ENCODE measurements at places on chromosomes 4 and X. TPM values are rescaled to one million over a fixed set of nuclear protein-coding genes. Genes with fewer than 3 reads are reported as not detected.

FBXL5 gene
- 42.2 TPM for polyA plus RNA-seq

ZC4H2 gene
- polyA plus RNA-seq = 10.4 TPM

NAAA gene
- polyA plus RNA-seq = 18.4 TPM

IQSEC2 gene
- 4.4 TPM for polyA plus RNA-seq

PRDM5 gene
- 4.2 TPM for polyA plus RNA-seq

PNCK gene
- polyA plus RNA-seq = 0.28 TPM

ARR3 gene
- polyA plus RNA-seq = not detected

VCX2 gene
- polyA plus RNA-seq = not detected

LIMCH1 gene
- 15.5 TPM for polyA plus RNA-seq

NSUN7 gene
- 4.6 TPM for polyA plus RNA-seq

SHOX gene
- not detected for polyA plus RNA-seq

USP17L29 gene
- polyA plus RNA-seq = not detected

DUSP9 gene
- 75.5 TPM for polyA plus RNA-seq

L1CAM gene
- polyA plus RNA-seq = 0.40 TPM

DCHS2 gene
- 0.01 TPM for polyA plus RNA-seq

FGD1 gene
- 11.9 TPM for polyA plus RNA-seq

XAGE2 gene
- polyA plus RNA-seq = 12.7 TPM

RAB39B gene
- 0.07 TPM for polyA plus RNA-seq

HPGDS gene
- 0.49 TPM for polyA plus RNA-seq

PTCHD1 gene
- polyA plus RNA-seq = 3.4 TPM

POU3F4 gene
- 0.40 TPM for polyA plus RNA-seq

ANK2 gene
- polyA plus RNA-seq = 3.6 TPM

CASK gene
- 80.6 TPM for polyA plus RNA-seq

ERCC6L gene
- polyA plus RNA-seq = 0.51 TPM

IL2RG gene
- 11.2 TPM for polyA plus RNA-seq

AR gene
- polyA plus RNA-seq = 1.3 TPM

ZMAT1 gene
- 2.3 TPM for polyA plus RNA-seq

TRIM61 gene
- 0.16 TPM for polyA plus RNA-seq

IL15 gene
- 3.2 TPM for polyA plus RNA-seq

SHROOM3 gene
- 35.0 TPM for polyA plus RNA-seq

FREM3 gene
- not detected for polyA plus RNA-seq

MAOA gene
- polyA plus RNA-seq = 54.0 TPM

LRCH2 gene
- polyA plus RNA-seq = 3.2 TPM

CABS1 gene
- polyA plus RNA-seq = not detected

FGF13 gene
- 10.5 TPM for polyA plus RNA-seq

All from hepatocyte (in vitro differentiated cells).